GM20000 (cell line): ENCODE measurements at places on chromosomes 3 and 15.

- no peak for DNase-seq
These were observed 157.3 kb upstream of the BHLHE40 start for GRCh38 chr3:4821975-4822374.

DNA sequence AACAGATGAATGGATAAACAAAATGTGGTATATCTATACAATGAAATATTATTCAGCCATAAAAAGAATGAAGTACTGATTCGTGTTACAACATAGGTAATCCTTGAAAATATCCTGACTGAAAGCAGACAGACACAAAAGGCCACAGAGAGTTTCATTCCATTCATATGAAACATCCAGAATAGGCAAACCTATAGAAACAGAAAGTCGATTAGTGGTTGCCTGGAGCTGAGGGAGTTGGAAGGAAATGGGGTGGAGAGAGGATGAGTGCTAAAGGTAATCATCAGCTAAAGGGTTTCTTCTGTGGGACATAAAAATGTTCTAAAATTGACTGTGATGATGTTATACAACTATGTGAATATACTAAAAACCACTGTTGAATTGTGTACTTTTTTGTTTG, 22.9 kb downstream of the FOXP1 start:
- DNase-seq: no peak

GRCh38 chr3:16050641-16051467, 123.6 kb upstream of the GALNT15 start:
- no peak for DNase-seq

DNA sequence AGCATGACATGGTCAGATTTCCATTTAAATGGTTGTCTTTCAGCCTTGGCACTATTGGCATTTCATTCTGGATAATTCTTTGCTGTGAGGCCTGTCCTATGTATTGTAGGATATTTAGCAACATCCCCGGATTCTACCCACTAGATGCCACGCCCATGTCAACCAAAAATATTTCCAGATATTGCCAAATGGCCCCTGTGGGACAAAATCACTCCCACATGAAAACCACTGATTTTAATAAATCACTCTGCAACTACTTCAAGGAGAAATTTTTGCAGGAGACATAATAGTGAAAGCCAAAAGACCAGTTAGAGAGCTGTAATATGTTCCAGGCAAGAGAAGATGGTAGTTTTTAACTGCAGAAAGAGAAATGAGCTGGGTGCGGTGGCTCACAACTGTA, 55.9 kb upstream of the RARB start:
- no peak for DNase-seq

DNA sequence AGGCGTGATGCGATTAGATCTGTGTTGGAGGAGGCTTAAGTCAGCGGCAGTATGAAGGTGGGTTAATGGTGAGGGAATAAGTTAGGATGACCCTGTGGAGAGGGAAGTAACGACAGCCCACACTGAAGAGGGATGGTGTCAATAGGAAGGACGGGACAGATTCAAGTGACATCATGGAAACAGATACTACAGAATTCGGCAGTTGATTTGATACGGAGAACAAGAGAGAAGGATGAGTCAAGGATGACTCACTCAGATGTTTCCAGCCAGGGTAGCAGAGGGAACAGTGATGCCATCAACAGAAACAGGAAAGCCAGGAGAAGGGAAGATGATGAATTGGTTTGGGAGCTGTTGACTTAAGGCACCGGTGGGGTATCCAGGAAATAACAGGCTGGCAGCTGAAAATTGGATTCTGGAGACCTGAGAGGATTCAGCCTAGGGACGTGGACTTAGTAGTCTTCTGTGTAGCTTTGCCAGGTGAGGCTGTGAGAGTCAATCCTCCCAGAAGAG, 38.0 kb downstream of the SHC4 start:
- DNase-seq: no peak

DNA sequence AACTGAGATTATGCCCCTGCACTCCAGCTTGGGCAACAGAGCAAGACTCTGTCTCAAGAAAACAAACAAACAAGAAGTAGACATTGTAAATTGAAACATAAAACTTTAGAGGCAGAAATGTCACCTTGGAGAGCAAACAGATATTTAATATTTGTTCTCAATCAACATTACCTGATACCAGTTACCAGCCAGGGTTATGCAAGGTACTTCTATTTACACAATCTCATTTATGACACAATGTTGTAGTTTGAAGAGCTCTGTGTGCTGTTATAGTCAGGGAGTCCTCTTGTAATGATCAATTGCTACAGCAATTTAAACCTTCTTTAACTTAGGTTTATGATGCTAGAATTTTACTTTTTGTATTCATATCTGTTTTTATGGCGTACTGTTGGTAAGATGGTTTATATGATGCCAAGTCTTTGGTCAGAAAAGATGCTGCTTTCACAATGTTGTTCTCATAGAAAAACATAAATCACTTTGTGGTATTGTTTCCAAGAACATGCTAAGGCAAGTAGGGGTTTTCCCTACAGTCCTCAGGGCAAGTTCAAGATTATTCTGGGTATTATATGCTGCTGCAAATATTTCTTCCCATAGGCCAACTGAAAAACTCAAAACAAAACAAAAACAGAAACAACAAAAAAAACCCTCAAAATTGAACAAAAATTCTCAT, 173.5 kb downstream of the TNIK start:
- peak; percentile 45 for DNase-seq

DNA sequence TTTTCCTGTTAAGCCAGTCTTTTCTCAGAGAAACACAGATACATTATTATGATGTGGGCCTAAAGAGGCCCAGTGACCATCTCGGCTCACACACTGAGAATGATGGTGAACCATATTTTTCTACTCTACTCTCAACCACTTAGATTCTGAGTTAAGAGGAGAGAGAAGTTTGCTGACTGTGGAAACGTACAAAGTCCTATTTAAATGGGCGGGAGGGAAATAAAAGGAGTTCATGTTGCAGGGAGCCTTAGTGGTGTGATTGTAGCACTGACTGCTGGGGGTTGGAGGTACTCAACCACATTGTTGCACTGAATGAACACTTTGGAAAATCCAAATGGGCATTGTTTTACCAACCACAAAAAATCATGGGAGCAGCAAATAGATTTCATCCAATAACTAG, 51.0 kb downstream of the ATP8B4 start:
- DNase-seq: no peak
